Fibroblast of skin of abdomen (primary cell): ENCODE measurements at places on chromosomes 12 and 14.

- DNase-seq: no peak
Observed at GRCh38 chr14:64956697-64957406, 14.3 kb upstream of the GPX2 start.

DNA sequence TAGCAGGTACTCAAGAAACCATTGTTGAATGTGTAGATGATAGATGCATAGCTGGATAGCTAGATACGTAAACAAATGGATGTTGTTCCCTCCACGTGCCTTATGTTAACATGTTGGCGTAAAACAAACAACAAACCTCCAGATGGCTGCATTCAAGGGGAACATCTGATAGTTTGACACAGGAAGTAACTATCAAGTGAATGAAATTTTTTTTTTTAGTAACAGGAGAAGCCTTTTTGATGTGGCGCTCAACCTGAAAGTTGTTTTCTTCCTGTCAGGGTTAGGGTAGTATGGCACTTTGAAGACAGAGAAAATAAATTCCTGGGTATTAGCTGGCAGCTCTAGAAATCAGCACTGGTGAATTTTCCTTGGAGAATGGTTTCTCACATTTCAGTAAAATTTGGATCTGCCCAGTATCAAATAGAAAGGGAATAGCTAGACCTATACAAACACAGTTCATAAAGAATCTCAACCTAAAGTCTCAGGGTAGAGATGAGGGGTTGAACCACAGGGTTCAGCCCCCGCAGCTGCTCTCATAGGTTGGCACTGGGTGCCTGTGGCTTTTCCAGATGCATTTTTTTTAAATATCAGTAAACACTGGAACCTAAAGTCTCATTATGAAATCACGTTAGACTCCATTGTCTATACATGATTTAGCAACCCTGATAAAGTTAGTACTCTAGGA, 18.8 kb upstream of the RAP1B start:
- DNase-seq: no peak

GRCh38 chr14:48690349-48690748, 895.8 kb downstream of the RPS29 start:
- DNase-seq: no peak

DNA sequence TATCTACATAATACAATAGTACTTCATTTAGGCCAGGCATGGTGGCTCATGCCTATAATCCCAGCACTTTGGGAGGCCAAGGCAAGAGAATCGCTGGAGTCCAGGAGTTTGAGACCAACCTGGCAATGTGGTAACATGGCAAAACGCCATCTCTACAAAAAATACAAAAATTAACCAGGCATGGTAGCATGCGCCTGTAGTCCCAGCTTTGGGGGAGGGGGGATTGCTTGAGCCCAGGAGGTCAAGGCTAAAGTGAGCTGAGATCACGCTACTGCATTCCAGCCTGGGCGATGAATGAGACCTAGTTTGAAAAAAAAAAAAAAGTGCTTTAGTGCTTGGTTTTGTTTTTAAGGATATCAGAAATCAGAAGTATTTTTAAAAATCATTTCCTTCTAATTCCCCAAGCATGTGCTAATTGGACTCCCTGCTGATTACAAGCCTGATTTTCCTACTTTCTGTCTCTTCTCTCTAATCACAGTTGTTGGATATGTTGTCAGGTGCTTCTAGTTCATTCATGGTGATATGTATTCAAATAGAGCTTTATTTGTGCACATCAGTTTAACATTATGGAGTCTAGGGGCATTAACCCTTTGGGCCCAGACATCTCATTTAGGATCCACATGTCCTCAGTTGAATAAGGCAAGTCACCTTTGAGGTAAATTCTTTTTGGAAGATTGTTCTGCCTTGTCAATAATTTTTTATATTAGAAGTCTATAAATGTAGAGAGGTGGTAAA, 7.0 kb upstream of the KRAS start:
- DNase-seq: no peak

- DNase-seq: no peak
Observed at GRCh38 chr12:119627019-119627643, 33.6 kb downstream of the TMEM233 start.

- no peak for DNase-seq
Observed at GRCh38 chr12:1510056-1510812, 84.1 kb downstream of the FBXL14 start.

- DNase-seq: peak; percentile 6
Observed at GRCh38 chr14:103188810-103189480, 65.7 kb downstream of the TNFAIP2 start.

DNA sequence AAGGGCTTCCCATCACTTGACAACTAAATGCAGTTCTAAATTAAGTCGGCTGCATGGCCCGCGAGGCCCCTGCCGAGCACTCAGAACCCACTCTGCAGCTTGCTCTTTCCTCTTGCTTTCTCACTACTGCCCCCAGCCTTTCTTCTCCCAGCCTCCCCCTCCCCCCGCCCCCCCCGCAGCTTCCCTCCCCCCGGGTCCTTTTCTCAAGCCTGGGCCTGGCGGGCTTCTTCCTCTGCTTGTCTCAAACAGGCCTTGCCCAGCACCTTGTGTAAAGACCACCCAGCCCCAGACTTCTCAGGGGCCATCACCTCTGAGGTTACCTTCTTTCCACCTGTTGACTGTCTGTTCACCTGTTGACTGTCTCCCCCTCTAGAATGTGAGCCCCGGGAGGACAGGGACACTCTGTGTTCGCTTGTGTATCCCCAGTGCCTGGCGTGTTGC, 1.1 kb downstream of the CYP46A1 start:
- no peak for DNase-seq

GRCh38 chr12:112230136-112230535, 104.8 kb downstream of the TRAFD1 start:
- no peak for DNase-seq

GRCh38 chr14:79949906-79950305, 261.4 kb downstream of the DIO2 start:
- DNase-seq: no peak

DNA sequence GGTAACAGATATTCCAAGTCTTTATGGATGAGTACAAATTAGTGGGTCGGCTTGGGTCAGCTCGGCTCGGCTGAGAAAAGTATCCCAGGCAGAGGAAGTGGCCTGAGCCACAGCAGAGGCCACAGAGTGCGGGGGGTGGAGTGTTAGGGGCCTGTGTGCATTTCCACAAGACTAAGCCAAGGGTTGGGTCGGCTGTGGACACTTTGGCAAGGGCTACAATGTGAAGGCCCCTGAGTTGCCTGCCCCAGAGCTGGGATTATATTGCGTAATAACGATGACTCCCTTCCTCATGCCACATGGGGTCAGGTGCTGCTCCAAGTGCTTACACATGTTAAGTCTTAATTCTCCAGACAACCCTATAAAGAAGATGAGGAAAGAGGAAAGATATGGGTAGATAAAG, 11.4 kb downstream of the EVL start:
- peak; percentile 59 for DNase-seq

DNA sequence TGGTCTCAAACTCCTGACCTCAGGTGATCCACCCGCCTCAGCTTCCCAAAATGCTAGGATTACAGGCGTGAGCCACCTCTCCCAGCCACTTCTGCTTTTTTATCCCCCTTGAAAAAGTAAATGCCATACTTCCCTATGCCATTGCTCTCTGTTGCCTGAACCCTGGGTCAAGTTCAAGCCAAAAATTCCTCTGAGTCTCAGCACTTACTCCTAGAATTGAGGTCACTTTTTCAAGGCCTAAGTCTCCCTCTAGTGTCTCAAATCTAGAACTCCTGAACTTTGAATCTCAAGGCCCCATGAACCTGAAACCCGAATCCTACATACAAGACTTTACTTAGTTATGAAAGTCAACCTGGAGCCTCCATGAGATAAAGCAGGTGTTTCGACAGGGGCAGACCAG, 1.4 kb upstream of the APOBEC1 start:
- DNase-seq: peak; percentile 2

- DNase-seq: peak; percentile 45
Observed at GRCh38 chr12:111181143-111181726, 187.7 kb downstream of the PHETA1 start.

- DNase-seq: no peak
Observed at GRCh38 chr12:24856541-24856940, 92.4 kb downstream of the BCAT1 start.

GRCh38 chr12:47863985-47864384, 40.8 kb downstream of the VDR start:
- DNase-seq: no peak

GRCh38 chr14:101008631-101009336, 105.3 kb upstream of the RTL1 start:
- peak; percentile 81 for DNase-seq

DNA sequence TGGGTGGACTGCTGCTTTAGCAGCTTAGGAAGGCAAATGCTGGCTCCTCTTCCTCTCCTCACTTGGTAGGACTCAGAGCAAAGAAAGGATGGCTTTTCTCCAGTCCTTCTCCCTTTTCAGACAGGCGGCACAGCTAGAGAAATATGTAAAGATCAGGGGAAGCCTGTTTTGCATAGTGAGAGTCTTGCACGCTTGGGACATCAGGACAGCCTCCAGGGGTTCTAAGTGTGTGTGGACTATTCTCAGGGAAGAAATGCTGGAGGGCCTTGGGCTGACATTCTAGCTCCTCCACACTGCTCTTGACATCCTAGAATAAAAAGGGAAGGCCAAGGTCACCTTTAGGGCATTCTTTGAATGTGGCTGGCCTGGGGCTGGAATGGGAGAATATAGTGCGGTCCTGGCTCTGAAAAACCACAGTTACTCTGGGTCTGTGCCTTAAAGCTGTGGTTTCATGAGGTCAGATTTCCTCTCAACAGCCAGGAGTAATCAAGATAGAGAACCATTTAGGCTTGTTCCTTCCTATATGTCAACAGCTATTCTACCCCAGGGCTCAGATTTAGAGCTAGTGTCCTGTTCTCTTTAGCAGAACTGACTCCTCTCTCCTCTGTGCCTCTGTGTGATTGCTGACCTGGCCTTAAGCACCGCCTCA, 24.3 kb downstream of the CMA1 start:
- no peak for DNase-seq

DNA sequence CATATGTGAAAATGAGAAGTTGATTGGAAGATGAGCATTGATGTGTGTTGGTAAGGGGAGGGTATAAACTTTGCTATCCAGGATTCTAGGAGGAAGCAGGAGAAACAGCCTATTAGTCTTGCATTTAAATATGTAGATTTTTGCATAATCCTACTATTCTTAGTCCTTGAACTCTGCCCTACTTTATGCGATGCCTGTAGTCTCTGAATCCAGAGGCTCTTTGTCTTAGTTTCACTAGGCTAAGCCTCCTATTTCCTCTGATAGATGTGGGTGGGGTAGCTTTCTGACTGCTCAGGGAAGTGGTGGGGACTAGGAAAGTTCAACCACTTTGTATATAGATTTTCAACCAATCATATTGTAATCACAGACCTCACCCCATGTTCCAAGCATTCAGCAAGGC, 49.5 kb upstream of the KCNC2 start:
- no peak for DNase-seq

GRCh38 chr14:50860478-50861086, 11.3 kb upstream of the ABHD12B start:
- DNase-seq: peak; percentile 80

- DNase-seq: peak; percentile 90
Observed at GRCh38 chr12:13425766-13426165, 229.2 kb downstream of the EMP1 start.
